ENCODE measurements at places on chromosomes 13 and 19. TPM values are rescaled to one million over a fixed set of nuclear protein-coding genes. Genes with fewer than 3 reads are reported as not detected.

DNA sequence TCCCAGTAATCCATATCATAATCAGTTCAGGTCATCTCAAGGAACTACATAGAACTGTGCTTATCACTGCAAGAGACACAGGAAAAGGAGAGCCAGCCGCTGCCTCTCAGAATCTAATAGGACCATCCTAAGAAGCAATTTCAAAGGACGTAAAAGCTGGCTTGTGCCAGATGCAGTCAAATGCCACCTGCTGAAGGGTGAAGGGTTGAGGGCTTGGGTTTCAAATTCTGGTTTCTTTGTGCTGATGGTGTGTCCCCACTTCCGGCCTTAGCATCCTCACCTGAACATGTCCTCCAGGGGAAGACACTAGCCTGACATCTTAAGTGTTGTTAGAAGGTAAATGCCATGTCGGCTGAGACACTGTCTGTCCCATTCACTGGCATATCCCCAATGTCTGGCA, 477.1 kb upstream of the TSHZ3 start:
- no peak for DNase-seq

DNA sequence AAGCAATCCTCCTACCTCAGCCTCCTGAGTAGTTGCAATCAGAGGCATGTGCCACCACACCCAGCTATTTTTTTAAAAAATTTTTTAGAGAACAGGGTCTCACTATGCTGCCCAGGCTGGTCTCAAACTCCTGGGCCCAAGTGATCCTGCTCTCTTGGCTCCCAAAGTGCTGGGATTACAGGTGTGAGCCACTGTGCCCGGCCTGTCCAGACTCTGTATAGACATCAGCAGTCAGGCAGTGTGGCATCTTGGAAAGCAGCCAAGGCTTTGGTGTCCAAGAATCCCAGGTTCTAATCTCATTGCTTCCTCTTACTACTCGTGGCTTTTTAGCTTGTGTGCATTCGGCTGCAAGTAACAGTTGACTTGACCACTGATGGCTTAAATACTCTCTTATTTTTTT, 43.4 kb downstream of the BICRA start:
- no peak for DNase-seq

PABPC3 gene
- 0.22 TPM for total RNA-seq

EXOSC5 gene
- total RNA-seq: 16.8 TPM

AMER2 gene
- 0.06 TPM for total RNA-seq

ATP8A2 gene
- 0.50 TPM for total RNA-seq

All from kidney (tissue), 22 donors.